ENCODE measurements at places on chromosomes 5 and 9.
A peak's percentile ranks its signal among the peaks of the same experiment; 100 is the strongest.

GRCh38 chr5:109706095-109706494 lies 16.4 kb downstream of the MAN2A1 start:
- DNase-seq, result no peak

GRCh38 chr5:53262348-53262970 lies 152.9 kb upstream of the MOCS2 start:
- DNase-seq, result peak; percentile 81

- DNase-seq, result peak; percentile 14
Observed at GRCh38 chr5:149730620-149731331, 666 bp downstream of the PPARGC1B start.

- DNase-seq, result no peak
Observed at GRCh38 chr5:118060833-118061232, 927.5 kb downstream of the DTWD2 start.

GRCh38 chr5:168654211-168654721 lies 75.1 kb upstream of the PANK3 start:
- DNase-seq, result no peak

DNA sequence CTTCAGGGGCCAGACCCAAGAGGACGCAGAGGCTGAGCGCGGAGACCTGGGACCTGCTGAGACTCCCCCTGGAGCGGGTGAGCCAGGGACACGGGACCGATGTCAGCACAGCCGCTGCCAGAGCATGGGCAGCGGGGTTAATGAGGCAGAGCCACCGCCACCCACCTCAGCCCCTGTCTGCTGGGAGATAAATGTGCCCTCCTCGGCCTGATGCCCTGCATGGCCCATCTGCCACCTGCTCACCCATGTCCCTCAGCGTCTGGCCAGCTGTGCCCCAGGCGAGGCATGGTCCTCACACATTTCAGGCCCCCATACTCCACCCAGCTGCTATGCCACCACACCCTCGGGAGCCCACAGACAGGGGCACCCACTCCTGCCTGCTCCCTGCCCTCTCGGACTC lies 14.9 kb downstream of the DNLZ start:
- DNase-seq, result no peak

GRCh38 chr5:172064358-172064757 lies 57.9 kb upstream of the FBXW11 start:
- no peak for DNase-seq

- DNase-seq, result no peak
Observed at GRCh38 chr5:80804332-80804731, 149.5 kb upstream of the DHFR start.

GRCh38 chr5:77991084-77991483 lies 214.9 kb upstream of the TBCA start:
- no peak for DNase-seq

GRCh38 chr9:134222018-134222573 lies 57.7 kb upstream of the RNU6ATAC start:
- DNase-seq, result no peak

GRCh38 chr5:32446630-32447029 lies 2.1 kb upstream of the ZFR start:
- no peak for DNase-seq

DNA sequence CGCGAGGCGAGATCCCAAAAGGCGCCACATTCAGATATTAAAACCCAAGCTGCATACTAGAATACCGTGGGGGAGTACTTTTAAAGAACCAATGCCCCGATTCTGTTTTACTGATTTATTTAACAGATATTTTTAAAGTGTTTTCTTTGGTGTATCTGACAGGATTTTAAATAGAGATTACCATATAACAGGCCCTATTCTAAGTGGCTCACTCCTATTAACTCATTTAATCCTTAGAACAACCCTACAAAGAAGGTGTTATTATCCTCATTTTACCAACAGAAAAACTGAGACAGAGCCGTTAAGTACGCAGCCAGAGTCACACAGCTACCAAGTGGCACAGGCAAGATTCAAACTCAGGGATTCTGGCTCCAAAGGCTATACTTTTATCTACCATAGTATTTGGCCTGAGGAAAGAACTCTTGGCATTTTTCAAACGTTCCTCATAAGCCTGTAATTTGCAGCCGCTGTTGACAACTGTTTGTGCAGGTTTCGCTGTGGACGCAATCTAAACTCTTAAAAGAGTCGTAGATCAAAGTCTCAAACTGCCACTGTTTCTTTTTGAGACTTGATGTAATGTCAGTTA lies 550 bp upstream of the TMEM245 start:
- no peak for DNase-seq
